ENCODE measurements at places on chromosomes 4 and X.

DNA sequence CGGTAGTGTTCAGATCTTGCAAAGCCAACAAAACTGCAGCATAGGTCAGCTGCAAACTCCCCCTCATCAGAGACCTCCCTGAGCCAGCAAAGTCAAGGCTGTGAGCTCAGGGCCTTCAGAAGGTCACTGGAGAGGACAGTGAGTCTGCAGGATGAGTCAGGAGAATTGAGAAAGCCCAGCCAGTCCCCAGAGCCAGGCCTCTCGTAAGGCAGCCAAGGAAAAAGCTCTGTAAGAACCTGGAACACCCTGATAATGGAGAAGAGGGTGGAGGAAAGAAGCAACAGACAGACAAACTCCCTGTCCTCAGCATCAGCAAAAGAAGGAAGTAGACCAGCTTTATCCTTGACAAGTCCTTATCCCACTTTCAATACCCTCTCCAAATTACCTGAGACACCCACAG lies 33.0 kb downstream of the GRIA3 start:
- DNase-seq, result no peak

DNA sequence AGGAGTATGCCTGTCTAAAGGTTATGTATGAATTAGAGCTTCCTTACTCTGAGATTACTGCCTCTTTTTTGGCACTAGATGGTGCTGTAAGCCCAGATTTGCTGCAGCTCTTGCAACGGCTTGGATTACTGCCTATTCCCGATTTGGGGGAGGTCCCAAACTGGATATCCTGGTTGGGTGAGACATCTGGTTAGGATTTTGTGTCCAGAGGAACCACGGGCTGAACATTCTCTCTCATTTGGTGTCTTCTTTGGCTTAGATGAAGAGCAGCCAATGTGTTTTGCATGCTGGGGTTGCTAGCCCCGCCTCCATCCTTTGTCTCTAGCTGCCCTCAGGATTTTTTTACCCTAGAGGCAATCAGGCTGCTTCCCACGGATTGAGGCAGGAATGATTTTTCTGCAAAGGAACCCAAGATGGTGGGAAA lies 31.9 kb downstream of the F8A1 start:
- DNase-seq, result peak; percentile 50

- DNase-seq, result no peak
Observed at GRCh38 chr4:174012135-174012885, 271.2 kb downstream of the FBXO8 start.

DNA sequence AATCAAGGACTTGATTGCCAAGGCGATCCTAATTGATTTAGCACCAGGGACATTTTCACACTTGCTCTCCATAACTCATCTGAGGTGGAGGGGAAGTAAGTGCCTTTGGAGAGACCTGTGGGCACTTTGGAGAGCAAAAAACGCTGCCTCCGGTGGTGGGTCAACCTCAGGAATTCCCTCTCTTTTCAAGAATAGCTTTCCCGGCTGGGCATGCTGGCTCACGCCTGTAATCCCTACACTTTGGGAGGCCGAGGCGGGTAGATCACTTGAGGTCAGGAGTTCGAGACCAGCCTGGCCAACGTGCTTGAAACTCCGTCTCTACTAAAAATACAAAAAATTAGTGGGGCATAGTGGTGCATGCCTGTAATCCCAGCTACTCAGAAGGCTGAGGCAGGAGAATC lies 49.2 kb downstream of the PRPS1 start:
- DNase-seq, result no peak

- no peak for DNase-seq
Observed at GRCh38 chr4:10696253-10696652, 11.7 kb upstream of the CLNK start.
